Hindlimb muscle (tissue), 1 donor: ENCODE measurements at places on chromosomes 13 and 19. TPM values are rescaled to one million over a fixed set of nuclear protein-coding genes. Genes with fewer than 3 reads are reported as not detected.

LILRA6 gene
- 2.0 TPM for polyA plus RNA-seq

PEG3 gene
- polyA plus RNA-seq = 197 TPM

CBLC gene
- polyA plus RNA-seq = not detected

PSPC1 gene
- polyA plus RNA-seq = 44.6 TPM

PCSK4 gene
- polyA plus RNA-seq = 1.9 TPM

RGL3 gene
- 0.15 TPM for polyA plus RNA-seq

OR10H5 gene
- polyA plus RNA-seq = 0.04 TPM

PGLYRP2 gene
- polyA plus RNA-seq = not detected

NXNL1 gene
- polyA plus RNA-seq = not detected

KLK3 gene
- not detected for polyA plus RNA-seq

CLDND2 gene
- 2.2 TPM for polyA plus RNA-seq

DNA sequence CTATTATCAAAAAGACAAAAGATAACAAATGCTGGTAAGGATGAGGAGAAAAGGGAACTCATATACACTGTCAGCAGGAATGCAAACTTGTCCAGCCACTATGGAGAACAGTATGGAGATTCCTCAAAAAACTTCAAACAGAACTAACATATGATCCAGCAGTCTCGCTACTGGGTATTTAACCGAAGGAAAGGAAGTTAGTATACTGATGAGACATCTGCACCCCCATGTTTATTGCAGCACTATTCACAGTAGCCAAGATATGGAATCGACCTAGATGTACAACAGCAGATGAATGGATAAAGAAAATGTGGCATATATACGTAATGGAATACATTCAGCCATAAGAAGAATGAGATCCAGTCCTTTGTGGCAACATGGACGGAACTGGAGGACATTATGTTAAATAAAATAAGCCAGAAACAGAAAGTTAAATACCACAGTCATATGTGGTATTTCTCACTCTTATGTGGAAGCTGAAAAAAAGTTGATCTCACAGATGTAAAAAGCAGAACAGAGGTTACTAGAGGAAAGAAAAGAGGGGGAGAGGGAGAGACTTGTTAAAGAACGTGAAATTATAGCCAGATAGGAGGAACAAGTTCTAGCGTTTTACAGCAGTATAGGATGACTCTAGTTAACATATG is 83.2 kb downstream of the RUBCNL start:
- no peak for DNase-seq

- peak; percentile 53 for DNase-seq
Measured at GRCh38 chr19:48152551-48152950, 17.6 kb downstream of the LIG1 start.

DNA sequence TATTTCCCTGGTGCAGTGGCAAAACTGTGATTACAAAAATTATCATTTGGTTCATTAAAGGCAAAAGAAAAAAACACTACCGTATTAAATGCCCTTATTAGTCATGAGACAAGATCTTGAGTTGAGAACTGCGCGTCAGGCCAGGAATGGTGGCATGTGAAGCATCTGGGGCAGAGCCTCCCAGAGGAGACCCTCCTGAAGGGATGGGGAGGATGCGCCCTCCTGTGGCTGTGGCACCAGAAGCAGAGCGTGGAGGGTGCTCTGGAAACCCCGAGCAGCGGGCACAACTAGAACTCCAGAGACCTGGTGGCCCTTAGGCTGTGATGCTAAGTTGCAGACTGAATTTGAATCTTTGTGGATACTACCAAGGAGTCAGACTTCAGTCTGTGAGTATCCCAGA is 11.5 kb downstream of the CUL4A start:
- DNase-seq = no peak

- DNase-seq = no peak
Measured at GRCh38 chr13:76043874-76044273, 407.7 kb downstream of the LMO7 start.

DNA sequence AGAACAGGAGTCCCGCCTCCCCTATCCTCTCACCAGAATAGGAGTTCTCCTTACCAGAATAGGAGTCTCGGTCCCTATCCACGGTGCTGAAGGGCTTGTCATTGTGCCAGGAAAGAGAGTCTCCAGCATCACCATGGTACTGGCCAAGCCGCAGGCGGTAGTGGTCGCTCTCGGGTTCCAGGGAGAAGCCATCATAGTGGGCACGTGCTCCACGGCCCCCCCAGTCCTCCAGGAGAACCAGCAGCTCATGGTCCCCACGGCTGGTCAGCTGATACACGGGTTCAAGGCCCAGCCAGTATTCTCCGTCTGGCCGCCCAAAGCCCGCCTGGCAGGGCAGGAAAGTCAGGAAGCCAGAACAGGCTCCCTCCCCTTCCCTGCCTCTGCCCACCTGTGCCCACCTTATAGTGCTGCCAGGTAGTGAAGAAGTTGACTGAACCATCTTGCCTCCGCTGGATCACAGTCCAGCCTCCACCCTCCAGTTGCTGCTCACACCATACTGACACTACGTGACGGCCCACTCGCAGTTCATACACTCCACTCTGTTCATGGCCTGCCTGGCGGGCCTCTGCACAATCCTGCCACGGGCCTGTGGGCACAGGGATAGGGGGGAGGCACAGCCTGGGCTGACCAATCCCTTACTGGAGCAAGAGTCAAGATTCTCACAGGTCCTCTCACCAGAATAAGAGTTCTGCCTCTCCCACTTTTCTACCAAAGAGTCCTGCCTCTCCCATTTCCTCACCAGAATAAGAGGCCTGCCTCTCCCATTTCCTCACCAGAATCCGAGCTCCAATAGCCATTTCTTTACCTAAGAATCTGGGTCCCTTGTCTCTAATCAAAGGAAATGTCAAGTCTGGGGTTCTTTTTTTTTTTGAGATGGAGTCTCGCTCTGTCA is 7.4 kb downstream of the SHFL start:
- DNase-seq = no peak

DNA sequence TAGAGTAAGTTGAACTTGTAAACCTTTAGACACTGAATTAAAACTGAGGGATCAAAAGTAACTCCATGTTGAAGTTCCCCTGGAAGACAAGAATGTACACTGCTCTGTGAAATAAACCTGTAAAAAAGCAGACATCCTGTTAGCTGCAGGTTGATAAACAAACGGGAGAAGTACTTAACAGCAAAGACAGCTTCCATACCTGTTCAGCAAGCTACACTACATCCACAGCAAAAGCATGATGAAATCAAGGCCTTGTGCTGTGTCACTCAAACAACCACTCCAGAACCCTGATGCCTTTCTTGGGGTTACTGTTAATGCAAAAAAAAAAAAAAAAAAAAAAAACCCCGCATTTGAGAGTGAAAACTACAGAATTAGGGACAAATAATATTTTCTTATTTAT is 20.8 kb downstream of the ANKRD10 start:
- DNase-seq = no peak

- no peak for DNase-seq
Measured at GRCh38 chr19:14473073-14473977, 1.8 kb downstream of the PTGER1 start.

DNA sequence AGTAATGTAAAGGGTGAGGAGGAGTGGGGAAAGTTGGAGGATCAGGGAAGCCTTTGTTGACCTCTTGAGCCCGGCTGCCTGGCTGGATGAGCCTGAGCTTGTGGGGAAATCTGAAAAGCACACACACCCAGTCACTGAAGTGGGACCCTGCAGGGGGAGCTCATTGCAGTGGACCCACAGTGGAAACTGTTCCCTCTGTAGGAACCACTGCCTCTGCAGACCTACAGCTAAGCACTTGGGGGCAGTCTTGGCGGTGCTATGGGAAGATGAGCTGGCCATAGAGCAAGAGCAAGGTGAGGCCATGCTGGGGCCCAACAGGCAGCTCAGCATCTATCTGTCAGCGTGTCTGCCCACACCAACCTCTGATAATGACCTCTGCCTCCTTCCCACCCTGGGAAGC is 294.8 kb downstream of the TSHZ3 start:
- no peak for DNase-seq

DNA sequence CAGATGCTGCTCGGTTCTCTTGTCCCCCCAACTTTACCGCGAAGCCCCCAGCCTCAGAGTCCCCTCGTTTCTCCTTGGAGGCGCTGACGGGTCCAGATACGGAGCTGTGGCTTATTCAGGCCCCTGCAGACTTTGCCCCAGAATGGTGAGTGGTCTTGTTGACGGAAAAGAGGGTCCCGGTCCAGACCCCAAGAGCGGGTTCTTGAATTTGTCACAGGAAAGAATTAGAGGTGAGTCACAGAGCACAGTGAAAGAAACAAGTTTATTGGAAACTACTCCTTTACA is 589 bp downstream of the POLR1G start:
- no peak for DNase-seq

DNA sequence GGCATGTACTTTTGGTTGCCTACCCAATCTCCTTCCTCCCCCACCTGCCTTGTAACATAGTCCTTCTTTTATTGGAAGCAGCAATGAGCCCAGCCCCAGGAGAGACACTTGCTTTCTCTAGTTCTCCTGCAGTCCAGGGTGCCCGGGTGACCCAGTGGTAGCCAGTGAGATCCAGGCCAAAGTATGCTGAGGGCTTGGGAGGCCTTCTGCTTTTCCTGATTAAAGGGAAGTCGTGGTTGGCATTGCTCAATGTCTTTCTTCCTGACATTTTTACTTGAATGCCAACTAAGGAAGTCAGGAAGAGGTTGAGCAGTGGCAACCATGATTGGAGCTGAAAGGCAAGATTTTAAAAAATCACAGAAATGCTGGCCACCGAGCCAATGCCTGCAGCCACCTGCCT is 25.7 kb downstream of the CNMD start:
- peak; percentile 19 for DNase-seq

DNA sequence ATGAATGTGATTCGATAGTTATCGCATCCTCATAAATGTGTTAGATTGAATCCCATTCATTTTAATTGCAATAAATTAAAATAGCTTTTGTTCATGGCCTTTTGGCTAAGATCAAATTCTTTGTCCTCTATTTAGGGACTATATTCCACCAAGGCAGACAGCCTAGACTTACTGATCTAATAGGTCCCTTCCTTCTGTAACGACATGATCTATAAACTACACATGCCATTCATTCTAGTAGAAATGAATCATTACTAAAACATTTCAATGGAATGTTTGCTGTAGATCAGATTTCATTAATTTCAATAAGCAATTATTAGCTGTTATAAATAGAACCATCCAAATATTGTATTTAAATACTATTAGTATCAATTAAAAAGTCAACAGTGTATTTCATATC is 526.6 kb upstream of the KLHL1 start:
- no peak for DNase-seq

GRCh38 chr13:51894239-51894638 is 32.5 kb downstream of the CCDC70 start:
- no peak for DNase-seq

DNA sequence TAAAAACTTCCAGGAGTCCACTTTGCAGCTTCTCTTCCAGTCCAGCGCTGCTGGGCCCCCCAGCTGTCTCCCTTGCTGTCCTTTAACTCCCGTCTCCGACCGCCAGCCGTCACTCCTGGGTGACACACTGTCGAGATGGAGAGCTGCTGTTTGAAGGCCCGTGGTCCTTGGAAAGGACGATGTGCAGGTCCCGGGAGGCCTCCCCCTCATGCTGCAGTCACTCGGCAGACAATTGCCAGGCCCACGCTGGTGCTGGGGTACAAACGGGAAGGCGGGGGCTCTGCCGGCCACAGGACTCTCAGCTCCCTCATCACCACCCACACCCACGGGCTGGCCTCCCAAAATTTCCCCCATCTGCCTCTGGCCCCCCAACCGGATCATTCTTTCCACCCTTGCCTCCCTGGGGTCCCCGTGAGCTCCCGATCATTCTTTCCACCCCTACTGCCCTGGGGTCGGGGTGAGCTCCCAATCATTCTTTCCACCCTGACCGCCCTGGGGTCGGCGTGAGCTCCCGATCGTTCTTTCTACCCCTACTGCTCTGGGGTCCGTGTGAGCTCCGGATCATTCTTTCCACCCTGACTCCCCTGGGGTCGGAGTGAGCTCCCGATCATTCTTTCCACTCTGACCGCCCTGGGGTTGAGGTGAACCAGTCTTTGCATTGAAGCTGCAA is 16.0 kb upstream of the ZNF554 start:
- DNase-seq = no peak

DNA sequence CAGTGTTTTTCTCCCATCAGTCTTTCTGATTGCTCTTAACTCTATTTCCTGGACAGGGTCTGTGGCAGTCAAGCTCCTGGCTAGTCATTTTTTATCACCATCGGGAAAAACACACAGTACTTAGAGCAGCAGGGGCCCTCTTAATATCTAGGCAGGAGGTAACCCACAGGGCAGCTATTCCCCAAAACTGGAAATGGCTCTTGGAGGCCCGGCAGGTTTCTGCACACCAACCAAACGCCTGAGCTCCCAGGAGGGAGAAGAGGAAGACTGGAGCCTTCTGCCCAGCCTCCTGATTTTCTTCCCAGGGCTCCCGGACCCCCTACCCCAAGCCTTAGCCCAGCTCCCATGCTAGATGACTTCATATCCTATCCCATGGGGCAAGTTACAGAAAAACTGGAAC is 49.3 kb upstream of the VSTM2B start:
- DNase-seq = no peak

DNA sequence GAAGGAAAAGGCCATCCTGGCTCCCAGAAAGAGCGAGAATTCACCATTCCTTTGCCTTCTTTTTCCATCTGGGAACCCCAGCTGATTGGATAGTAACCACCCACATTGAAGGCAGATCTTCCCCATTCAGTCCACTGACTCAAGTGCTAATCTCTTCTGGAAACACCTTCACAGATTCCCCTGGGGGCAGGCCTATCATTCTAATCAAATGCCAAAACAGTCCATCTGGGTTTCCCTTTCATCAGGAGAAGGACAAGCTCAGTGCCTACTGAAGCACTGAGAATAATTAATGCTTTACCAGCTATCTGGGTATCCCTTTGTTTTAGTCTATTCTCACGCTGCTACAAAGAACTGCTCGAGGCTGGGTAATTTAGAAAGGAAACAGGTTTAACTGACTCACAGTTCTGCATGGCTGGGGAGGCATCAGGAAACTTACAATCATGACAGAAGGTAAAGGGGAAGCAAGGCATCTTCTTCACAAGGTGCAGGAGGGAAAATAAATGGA is 293.2 kb downstream of the ENOX1 start:
- DNase-seq = no peak

DNA sequence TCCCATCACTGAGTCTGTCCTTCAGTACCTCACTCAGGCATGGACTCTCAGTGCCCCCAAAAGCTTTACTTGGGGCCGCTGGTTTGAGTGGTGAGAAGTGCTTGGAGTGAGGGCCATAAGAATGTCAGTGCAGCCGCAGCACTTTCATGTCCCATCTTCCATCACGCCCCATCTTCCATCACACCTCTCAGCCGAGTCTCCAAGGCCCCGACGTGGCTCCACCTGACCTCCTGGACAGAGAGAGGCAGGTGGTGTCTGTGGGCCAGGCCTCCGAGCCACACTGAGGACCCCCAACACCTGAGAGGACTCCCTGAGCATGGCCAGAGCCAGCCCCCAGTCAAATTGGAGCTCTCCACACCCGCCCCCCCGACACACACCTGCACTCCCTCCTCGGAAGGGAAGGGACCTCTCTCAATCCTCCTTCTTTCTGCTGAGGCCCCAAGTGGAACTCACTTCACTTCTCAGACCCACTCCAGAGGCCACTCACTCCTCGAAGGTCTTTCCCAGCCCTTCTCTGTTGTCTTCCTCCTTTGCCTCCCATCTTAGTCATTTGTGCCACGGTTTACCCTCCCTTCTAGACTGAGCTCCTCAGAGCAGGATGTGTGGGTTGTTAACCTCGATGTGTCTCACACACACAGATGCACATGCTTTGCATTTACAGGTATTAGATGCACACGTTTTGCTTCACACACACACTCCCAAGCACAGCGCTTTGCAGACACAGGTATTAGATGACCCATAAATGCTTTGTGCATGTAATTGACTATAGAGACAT is 65.7 kb upstream of the ATP12A start:
- DNase-seq = no peak

- no peak for DNase-seq
Measured at GRCh38 chr13:109655206-109655600, 131.2 kb downstream of the IRS2 start.
